ENCODE measurements at places on chromosomes 5 and 9. TPM values are rescaled to one million over a fixed set of nuclear protein-coding genes. Genes with fewer than 3 reads are reported as not detected.

Gene INSL4
- not detected for total RNA-seq

Gene CDO1
- total RNA-seq = 19.5 TPM

Gene MCTP1
- total RNA-seq = 6.1 TPM

- H3K27me3 ChIP-seq = no peaks in the 10 kb centered on the region
- no peak for DNase-seq
- H3K36me3 ChIP-seq = no peaks in the 10 kb centered on the region
- H3K4me3 ChIP-seq = no peak overlapping the region
- H3K4me1 ChIP-seq = no peaks in the 10 kb centered on the region
Observed at GRCh38 chr5:54146390-54146789, 164.0 kb downstream of the ARL15 start.

DNA sequence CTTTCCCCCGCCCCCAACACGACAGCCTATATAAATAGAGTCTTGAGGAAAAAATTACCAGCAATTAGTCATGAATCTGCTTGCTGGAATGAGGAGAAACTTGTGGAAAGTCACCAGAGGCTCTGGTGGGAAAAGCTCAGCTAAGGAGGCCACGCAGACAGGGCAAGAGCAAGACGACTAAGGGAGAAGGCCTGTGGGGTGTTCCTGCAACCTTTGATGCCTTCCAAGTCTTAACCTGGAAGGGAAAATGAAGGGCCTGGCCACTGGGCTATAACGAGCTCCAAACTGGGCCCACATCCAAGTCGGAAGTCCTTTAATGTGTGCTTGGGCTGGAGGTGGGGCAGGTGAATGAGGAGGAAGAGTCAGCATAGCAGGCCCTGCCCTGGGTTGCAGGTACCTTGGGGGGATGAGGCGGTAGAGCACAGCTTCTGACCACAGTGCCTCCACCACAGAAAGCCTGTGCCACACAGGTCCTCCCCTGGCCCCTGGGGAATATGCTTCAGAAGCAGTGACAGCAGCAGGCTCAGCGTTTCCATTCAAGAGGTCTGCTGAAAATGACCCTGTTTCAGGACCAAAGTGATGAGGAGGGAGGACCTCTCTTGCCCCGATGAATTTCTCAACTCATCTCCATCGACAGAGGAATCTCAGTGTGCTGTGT lies 92.8 kb upstream of the LRRTM2 start:
- peaks cover 77% of the 10 kb centered on the region for H3K4me1 ChIP-seq
- peak overlapping the region; percentile 69 for H3K27ac ChIP-seq
- peak; percentile 92 for DNase-seq
- H3K4me3 ChIP-seq = no peak overlapping the region
- H3K36me3 ChIP-seq = no peaks in the 10 kb centered on the region
- no peaks in the 10 kb centered on the region for H3K27me3 ChIP-seq

- H3K27ac ChIP-seq = no peak overlapping the region
- no peak overlapping the region for H3K4me3 ChIP-seq
- peaks cover 13% of the 10 kb centered on the region for H3K4me1 ChIP-seq
- no peaks in the 10 kb centered on the region for H3K36me3 ChIP-seq
- DNase-seq = no peak
- H3K27me3 ChIP-seq = no peaks in the 10 kb centered on the region
Observed at GRCh38 chr5:59036274-59036961, 453.5 kb downstream of the RAB3C start.

DNA sequence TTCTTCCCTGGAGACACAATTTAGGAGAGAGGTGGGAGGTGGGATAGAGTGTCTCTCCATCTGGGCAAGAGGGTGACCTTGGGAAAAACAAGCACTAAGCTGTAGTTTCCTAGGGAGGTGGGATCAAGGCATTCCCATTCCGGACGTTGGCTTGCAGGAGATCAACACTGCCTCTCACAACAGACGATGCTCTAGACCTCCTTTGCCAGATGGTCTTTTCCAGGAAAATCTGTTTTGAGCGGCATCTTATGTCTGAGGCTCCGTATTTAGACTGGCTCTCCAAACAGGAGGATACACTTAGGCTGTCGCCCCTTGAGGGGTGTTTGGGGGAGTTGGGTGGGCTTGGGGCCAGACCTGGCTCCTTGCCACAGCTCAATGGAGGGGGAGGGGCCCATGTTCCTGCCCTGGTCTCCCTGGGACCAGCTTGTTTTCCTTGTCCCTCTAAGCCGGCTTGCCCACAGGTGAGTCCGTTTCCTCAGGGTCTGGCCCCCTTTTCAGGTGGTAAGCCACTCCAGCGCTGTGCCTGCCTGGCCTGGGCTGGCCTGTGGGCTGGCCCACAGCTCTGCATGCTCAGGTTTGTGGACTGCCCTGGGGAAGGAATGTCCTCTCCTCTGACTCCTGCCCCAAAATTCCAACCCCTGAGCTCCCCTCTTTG lies 2.4 kb downstream of the PSD2 start:
- no peak overlapping the region for H3K27ac ChIP-seq
- no peak overlapping the region for H3K4me3 ChIP-seq
- DNase-seq = no peak
- peaks cover 9% of the 10 kb centered on the region for H3K27me3 ChIP-seq

DNA sequence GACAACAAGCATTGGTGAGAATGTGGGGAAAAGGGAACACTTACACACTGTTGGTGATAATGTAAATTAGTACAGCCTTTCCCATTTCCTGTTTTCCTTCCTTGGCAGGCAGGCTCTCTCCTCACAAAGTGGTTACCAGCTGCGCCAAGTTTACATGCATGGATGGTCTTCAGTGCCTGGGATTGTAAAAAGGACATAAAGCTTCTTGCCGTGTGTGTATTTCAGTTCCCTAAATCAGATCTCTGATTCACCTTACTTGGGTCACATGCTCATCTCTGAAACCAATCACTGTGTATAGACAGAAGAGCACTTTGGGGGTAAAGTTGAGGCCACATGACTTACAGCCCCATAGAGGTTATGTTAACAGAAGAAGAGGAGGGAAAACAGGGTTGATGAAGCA lies 92.8 kb downstream of the CAVIN4 start:
- DNase-seq = peak; percentile 41
- H3K27me3 ChIP-seq = no peaks in the 10 kb centered on the region
- H3K4me1 ChIP-seq = no peaks in the 10 kb centered on the region
- H3K4me3 ChIP-seq = no peak overlapping the region
- no peak overlapping the region for H3K27ac ChIP-seq
- H3K36me3 ChIP-seq = no peaks in the 10 kb centered on the region
